ENCODE measurements at places on chromosomes 2 and 18.

DNA sequence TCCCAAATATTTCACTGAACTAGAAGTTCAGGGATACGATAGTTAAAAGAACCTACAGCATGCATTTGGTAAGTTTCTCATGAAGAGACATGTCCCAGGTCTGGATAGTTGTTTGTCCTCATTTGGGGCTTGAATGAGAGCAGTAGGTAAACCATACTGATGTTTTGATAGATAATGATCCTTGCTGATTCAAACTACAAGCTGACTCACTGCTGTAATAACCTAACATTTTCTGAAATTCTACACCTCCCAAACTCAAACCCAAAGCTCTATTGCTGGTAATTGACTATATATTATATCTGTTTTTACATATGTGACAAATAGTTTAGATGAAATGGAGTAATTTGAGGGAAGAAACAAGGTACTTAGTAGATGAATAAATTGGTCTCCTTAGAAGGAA, 154.1 kb upstream of the BOD1L2 start:
- DNase-seq, result no peak

GRCh38 chr2:39289609-39290008, 45.8 kb upstream of the CDKL4 start:
- no peak for DNase-seq

DNA sequence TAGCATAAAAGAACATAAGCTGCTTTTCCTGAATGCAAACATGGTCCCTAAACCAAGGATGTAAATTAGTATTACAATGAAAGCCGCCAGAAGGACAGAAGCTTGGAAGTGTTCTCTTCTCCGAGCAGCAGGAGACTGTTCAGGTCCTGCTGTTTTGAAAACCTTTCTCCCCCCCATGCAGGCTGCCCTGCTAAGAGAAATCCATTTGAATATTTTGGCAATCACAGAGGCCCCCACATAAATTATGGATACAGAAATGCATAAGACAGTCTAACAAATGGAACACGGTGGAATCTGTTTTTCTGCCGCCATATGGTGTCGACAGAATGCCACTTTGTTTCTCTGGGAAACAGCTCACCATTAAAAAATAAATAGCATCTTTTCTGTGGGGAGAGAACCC, 600.4 kb upstream of the KLHL29 start:
- DNase-seq, result no peak

DNA sequence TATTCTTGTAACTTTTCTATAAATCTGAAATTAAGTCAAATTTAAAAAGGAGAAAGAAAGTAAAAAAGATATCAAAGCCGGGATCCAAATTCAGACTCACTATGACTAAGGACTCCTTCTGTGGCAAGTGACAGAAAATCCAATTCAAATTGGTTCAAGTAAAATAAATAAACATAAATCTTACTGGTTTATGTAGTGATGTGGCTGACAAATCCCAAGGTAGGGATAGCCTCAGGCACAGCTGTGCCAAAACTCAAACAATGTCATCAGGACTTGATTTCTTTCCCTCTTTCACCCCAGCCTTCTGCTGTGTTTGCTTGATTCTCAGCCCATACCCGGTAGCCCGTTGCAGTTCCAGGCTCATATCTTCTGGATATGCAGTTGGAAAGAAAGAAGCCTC, 284.6 kb downstream of the SP3 start:
- DNase-seq, result no peak

DNA sequence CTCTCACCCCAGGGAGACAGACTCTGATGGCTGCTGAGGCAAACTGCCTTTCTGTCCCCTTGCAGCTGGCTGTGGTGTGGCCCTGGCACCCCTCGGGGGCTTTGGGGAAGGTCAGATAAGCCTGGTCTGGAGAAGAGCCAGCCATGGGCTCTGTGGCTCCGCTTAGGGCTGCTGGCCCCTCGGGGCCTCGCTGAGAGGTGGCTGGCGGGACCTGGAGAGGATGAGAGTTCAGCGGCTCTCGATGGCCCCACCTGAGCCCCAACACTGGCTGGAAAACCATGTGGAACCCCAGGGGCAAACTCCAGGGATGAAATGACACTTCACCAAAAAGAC, 56.1 kb upstream of the ASAP2 start:
- DNase-seq, result no peak

- DNase-seq, result no peak
These were observed 231.1 kb downstream of the LRP1B start for GRCh38 chr2:141899740-141900139.

DNA sequence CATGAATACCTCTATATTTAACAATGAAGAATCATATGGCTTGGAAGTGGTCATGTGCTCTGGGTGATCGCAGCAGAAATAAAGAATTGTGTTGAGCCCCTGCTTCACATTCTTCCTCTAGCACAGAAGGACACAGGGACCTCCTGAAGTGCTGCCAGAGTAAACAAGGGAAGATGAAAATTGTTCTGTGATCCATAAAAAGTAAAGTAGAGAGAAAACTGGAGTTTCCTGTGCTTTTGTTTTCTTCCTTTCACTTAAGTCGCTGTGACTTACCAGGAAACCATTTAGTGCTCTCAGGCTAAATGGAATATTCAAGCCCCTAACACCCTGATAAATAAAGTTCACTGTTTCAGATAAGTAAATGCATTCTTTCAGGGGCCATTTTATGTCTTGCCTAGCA, 1173.6 kb upstream of the CHAC2 start:
- DNase-seq, result no peak

DNA sequence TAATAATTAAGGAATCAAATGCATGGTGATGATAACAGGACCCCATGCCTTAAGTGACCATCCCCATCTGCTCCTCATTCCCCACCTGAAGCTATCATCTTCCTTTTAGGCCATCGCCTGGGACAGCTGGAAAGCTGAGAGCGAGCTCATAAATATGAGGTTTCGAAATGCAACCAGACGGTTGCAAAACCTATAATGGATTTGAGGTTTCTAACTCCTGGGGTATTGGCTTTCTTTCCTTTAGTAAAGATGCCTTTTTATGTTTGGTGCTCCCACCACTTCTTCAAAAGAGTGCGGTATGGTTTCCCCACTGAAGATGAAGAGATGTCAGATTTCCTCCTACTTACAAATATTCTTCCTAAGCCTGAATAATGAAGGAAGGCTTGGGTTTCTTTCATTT, 1589.5 kb upstream of the PIK3C3 start:
- DNase-seq, result no peak

All from left cardiac atrium (tissue), 4 donors.